ENCODE measurements at places on chromosomes 6 and 20.

DNA sequence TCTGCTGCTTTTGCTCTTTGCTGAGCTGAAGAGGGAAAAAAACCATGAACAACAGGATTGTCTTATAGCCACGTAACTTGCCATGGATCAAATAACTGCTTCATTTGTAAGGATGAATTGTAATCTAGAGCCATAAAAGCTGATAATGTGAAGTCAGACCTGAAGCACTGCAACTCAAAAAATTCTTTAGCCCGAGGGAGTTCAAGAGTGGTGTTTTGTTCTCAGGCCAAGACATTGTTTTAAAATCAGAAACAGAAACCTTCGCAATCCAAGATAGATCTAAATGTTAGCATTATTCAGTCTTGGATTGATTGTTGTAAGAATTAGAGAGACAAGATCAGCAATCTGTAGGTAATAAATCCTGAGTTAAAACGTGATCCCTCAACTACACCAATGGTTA is at the start of gene TRAPPC3L:
TSS of gene TRAPPC3L (minus strand) at position 34 of the 400 bp plus-strand sequence. CDS start 170 bp downstream, outside the sequence.
- DNase-seq: no peak

DNA sequence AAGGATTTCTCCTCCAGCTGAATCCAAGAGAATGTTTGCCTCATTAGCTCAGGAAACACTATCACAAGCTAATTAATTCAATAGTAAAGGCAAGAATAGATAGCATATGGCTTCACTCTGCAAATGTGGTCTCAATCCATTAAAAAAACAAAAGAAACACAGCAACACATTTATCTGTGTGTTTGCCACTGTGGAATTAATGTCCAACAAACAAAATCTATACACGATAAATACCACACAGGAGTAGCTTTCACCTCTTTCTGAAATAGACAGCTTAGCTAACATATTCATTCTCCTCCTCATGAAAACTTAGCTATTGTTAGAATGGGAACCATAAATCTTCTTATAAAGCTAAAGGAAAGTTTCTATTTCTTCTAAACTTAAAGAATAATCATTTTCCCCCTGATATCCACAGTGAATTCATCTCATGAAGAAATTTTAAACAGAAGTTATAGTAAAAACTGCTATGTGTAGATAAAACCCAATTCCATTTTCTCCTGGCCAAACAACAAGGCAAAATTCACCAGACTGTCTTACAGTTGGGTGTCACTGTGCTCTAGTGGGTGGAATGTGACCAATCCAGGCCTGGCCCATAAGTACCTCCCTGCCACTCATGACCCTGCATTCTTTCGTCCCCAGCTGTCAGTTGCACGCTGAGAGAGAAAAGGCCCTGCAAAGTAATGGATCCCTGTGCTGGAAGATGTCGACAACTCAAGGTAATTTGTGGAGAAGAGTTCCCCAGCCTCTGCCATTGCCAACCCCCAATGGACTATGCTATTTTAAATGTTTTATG is 92.9 kb upstream of the NRSN1 start:
- DNase-seq: peak; percentile 17

GRCh38 chr20:1130058-1130694 is 11.8 kb downstream of the PSMF1 start:
- no peak for DNase-seq

DNA sequence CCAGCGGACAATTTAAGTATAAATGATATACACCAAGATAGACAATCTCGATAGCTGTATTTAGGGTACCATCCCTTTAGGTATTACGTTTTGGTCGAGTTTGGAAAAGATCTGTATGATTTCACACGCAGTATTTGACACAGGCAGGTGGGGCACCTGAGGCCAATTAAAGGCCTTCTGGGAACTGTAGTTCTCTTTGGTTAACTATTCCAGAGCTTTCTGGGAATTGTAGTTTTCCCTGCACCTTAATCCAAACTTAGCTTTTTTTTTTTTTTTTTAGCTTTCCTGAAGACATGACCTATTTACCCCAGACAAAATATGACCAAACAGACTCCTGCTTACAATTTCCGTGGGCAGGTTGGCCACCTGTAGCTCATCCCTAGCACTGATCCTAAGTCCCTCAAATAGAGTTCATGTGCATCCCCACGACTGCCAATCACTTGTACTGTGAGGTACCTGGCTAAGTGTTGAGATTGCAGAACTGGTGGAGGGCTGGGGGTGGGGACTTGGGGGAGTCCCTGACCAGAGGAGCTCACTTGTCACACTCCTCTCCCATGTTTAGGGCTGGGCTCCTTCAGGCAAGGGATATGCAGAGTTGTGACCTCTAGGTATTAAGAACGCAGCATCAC is 999 bp upstream of the EHMT2 start:
- DNase-seq: peak; percentile 74

- DNase-seq: no peak
These were observed 2.0 kb downstream of the STK35 start for GRCh38 chr20:2103461-2104153.

DNA sequence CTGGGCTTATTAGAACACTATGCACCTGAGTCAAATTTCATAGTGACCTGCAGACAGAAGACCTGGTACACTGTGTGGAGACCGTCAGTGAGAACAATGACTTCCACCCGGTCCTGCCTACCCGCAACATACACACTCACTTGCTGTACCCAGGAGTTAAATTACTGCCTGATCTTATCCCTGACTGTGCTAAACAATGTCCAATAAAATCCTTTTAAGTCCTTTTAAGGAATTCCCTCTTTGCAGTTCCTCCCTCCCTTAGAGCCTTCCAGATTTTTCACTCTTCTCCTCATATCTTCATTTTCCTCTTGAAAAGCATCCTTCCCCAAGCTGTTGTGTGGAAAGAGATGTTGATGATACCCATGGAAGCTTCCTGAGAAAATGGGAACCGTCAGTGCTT is 3.4 kb upstream of the KCNG1 start:
- no peak for DNase-seq

- DNase-seq: no peak
These were observed 18.4 kb upstream of the NNAT start for GRCh38 chr20:37502654-37503053.

GRCh38 chr6:40436685-40437604 is 150.2 kb downstream of the LRFN2 start:
- DNase-seq: no peak

- no peak for DNase-seq
These were observed 154.7 kb downstream of the AIG1 start for GRCh38 chr6:143215363-143215762.

GRCh38 chr6:10300071-10300470 is 114.8 kb downstream of the TFAP2A start:
- no peak for DNase-seq

GRCh38 chr6:22569281-22570184 is at the start of gene HDGFL1:
Gene HDGFL1, plus strand, starts transcription at chr6:22569566. Its CDS starts 10 bp downstream, at chr6:22569576.
- no peak for DNase-seq

GRCh38 chr6:73131706-73132105 is 93.6 kb downstream of the KHDC1L start:
- DNase-seq: no peak

- no peak for DNase-seq
These were observed 20.6 kb upstream of the SLC9A8 start for GRCh38 chr20:49792006-49792405.

DNA sequence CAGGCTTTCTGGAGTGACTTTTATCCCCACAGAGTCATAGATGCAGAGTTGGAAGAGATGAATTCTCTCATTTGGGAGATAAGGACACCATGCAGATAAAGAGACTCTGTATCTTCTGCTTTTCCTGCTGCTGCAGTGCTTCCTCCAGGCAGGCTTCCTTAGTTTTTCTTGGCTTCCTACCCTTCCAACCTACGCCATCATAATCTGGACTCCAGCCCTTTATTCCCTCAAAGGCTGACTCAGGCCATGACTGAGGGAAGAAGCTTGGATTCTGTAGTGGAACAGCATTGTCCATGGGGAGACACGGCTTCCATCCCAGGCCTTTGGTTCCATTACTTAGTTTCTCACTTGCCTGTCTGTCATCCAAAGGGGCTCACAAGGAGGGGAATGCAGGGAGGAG is 6.5 kb upstream of the RNF24 start:
- DNase-seq: no peak

GRCh38 chr6:16273256-16273655 is 34.9 kb downstream of the GMPR start:
- no peak for DNase-seq

GRCh38 chr6:113065611-113066010 is 718.5 kb downstream of the RFPL4B start:
- DNase-seq: peak; percentile 20

DNA sequence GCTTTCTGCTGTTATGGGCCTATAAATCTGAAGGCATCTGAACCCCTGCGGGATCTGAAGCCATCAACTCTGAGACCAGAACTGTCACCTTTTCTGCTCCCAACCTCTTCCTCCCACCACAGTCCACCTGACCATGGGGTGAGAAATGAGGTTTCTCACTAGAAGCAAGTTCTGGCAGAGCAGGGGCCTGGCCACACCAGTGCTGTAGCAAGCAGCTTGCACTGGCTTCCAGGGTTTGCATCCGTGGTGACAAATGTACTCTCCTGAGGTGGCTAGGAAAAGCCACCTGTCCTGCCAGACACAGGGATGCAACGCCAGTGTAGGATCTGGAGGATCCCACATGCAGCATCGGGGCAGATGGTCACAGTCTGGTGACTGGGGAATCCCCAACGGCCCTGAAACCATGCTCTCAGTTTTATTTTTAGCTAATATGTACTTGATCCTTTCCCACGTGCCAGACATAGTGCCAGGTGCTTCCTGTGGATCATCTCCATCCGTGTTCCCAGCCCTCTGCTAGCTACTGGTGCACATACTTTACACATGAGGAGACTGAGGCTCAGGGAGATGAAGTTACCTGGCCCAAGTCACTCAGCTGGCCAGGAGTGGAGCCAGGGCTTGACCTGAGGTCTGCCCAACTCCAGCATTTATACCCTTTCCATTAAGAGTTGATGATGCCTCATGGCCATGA is 122.1 kb upstream of the SPACA1 start:
- no peak for DNase-seq

- no peak for DNase-seq
These were observed 110.0 kb downstream of the MAP7 start for GRCh38 chr6:136440203-136440602.

GRCh38 chr20:6660441-6660840 is 107.0 kb upstream of the BMP2 start:
- no peak for DNase-seq

GRCh38 chr6:149354009-149354408 is 36.5 kb downstream of the TAB2 start:
- no peak for DNase-seq

DNA sequence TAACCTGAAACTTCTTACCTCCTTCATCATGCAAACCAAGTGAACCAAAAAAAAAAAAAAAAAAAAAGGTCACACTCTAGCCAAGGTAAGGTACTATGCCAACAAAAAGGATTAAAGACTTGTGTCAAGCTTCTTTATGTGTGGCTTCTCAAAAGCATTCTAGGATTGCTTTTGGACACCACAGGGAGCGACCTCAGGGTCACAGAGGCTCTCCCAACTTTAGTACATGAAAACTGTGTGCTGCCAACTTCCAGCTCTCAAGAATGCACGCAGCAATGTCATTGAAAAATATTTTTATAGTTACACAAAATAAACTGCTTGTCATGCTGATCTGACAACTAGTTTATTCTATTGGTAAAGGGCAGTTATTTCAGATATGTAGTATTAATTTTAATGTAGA is 243.8 kb downstream of the PLCB1 start:
- DNase-seq: no peak

- no peak for DNase-seq
These were observed 331.7 kb downstream of the FRK start for GRCh38 chr6:115729036-115729435.

GRCh38 chr20:37303637-37304036 is 14.2 kb downstream of the MANBAL start:
- no peak for DNase-seq

GRCh38 chr6:56787209-56787608 is 144.5 kb upstream of the DST start:
- no peak for DNase-seq

DNA sequence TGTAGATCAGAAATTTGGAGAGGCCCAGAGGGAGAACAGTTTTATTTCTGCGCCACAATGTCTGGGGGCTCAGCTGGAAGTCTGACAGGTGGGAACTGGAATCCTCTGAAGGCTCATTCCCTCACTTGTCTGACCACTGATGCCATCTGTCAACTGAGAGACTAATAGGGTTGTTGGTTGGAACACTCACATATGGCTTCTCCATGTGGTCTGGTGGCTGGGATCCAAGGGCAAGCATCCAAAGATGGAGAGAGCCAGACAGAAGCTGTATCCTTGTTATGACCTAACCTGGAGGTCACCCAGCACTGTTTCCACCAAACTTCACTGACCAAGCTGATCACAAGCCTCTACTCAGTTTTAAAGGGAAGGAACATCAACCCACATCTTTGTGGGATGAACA is 117.9 kb upstream of the AKAP12 start:
- DNase-seq: no peak

DNA sequence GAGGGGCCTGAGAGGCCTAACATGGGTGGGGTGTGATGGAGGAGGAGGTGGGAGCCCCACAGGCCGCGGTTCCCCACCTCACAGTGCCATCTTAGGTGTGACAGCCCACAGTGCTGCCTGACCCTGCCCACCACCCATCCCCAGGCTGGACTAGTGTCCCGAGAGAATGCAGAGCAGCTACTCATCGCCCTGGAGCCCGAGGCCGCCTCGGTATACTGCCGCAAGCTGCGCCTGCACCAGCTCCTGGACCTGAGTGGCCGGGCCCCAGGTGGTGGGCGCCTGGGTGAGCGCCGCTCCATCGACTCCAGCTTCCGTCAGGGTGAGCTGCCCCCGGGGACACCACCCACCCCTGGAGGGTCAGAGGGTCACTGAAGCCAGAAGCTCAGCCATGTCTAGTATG is 15.6 kb downstream of the HSPA12B start:
- DNase-seq: no peak

DNA sequence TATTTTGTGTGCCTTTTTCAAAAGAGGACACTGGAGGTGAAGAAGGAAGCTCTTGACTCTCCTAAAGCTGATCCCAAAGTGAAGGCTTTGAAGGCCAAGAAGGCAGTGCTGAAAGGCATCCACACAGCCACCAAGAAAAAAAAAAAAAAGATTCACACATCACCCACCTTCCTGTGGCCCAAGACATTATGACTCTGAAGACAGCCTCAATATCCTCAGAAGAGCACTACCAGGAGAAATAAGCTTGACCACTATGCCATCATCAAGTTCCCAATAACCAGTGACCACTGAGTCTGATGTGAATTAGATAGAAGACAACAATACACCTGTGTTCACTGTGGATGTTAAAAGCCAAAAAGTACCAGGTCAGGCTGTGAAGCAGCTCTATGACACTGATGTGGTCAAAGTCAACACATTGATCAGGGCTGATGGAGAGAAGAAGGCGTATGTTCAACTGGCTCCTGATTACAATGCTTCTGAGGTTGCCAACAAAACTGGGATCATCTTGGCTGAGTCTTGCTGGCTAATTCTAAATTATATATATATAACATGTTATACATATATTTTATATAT is 59.4 kb downstream of the PLCG1 start:
- no peak for DNase-seq

DNA sequence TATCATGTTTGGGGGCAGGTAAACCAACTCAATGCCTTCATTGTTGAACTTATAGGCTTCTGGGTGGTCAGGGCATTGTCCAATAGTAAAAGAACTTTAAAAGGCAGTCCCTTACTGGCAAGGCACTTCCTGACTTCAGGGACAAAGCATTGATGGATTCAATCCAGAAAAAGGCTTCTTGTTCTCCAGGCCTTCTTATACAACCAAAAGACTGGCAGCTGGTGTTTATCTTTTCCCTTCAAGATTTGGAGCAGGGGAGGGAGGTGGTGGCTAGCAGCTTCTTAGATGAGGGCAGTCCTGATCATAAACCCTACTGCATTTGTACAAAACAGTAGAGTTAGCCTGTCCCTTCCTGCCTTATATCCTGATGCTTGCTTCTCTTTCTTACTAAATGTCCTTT is 57.5 kb downstream of the NCOA3 start:
- DNase-seq: no peak
